ENCODE measurements at places on chromosomes 5 and 9.
A peak's percentile ranks its signal among the peaks of the same experiment; 100 is the strongest.

DNA sequence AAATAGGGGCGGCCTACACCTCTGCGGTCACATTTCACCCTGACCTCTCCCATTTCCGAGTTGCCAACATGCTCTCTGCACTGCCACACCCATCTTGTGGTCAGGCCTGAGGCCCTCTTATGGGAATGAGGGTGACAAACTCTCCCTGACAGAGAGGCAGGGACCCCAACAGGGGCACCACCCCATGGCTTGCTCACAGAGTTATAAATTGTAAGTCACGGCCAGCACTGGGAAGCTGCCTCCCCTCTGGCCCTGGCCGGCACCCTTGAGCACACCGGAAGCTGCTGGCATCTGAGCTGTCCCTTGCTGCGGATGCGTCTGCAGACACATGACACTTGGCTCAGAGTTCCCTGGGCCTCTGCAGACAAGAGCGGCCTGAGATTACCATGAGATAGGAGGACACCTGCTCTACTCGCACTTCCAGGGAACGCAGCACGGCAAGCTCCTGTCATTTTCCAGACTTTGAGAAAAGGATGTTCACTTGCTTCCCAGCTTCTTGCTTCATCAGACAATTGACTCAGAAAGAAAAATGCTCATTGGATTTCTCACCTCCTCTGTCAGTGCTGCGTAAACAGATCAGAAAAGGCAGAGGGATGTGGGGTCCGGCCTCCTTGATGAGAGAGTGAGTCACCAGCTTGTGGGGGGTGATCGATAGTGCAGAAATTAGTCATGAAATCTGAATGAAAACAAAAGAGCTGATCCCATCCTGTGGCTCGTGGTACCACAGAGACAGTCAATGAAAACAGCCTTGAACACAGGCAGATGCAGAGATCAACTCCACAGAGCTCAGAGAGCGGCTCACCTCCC lies 269.8 kb downstream of the SYK start:
- peak; percentile 70 for DNase-seq

DNA sequence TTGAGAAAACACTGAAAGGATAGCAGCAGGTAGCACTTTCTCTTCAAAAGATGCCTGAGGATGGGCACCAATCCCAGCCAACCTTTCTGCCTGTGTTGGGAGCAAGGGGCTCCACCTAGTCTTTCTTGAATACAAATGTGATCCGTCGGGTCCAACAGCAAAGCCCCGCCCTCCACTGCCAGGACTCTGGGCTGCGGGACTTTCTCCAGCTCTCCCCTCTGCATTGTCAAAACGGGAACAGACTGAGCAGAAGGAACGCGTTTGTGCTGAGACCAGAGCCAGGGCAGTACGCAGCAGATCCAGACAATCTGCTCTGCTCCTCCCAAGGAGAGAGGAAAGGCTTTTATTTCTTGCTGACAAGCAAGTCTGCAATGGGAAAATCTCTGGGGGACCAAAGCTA lies 139.7 kb downstream of the SEC61B start:
- DNase-seq = no peak

- DNase-seq = no peak
These were observed 369.6 kb upstream of the WWC1 start for GRCh38 chr5:167921796-167922195.

DNA sequence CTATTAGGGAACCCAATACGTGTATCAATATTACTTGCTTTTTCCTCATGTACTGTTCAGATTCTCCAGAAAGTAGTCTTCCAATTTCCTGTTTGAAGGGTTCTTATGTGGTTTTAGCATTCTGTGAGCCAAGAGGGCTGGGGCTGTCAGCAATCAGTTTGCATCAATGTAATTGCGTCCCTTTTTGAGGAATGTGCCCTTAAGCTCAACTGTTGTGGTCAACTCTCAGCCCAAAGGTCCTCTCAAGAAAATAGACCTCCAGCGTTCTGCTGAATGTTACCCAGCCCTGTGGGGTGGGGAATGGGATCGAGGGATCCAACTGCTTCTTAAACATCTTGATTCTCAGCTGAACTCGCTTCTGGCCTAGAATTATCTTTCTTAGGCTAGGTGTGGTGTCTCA lies 43.8 kb upstream of the CDK20 start:
- no peak for DNase-seq

GRCh38 chr9:886886-887285 lies 45.4 kb downstream of the DMRT1 start:
- DNase-seq = no peak

All from stimulated activated CD4-positive, alpha-beta T cell treated with anti-CD3 and anti-CD28 coated beads, Interleukin-12 subunit alpha, Interleukin-12 subunit beta, amount 100 ng/mL, for 48 hours (primary cell).